ENCODE measurements at places on chromosomes 2 and 18.
A peak's percentile ranks its signal among the peaks of the same experiment; 100 is the strongest.

GRCh38 chr2:127535422-127535901 lies at the start of gene MYO7B:
Gene MYO7B (plus strand): TSS chr2:127535683. CDS start chr2:127559723, 24,040 bp downstream.
- no peak for DNase-seq

DNA sequence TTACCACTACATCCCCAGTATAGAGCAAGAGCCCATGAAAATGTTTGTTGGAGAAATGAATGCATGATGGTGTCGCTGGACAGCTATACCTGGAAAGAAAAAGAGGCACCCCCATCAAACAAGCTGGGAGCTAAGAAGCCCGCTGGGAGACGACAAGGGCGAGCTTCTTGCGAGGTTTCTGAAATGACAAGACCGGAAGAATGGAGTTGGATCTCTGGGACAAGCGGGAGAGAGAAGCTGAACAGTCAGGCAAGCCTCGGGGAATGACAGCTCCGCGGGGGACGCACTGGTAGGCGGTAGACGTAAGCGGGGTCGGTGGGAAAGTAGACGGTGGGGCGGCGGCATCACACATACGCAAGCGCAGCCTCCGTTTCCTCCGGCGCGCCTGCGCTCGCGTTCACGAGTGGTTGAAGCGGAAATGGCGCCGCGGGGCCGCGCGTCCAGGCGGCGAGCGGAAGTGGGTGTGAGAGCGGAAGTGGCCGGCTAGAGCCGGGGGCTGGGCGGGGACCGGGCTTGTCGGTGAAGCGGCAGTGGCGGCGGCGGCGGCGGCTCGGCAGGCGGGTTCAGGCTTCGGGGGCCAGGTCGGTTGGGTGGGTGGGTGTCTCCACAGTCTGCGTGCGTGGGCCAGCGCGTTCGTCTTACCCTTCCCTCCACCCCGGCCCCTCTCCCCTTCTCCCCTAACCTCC lies at the start of gene ARPC2:
TSS of gene ARPC2 (plus strand) at position 516 of the 686 bp plus-strand sequence. CDS start 282 bp downstream, outside the sequence.
- peak; percentile 88 for DNase-seq

GRCh38 chr18:49304751-49305150 lies 155.7 kb downstream of the DYM start:
- DNase-seq: no peak

GRCh38 chr2:65464604-65465003 lies 32.2 kb upstream of the SPRED2 start:
- no peak for DNase-seq

GRCh38 chr2:186946896-186947467 lies 98.0 kb upstream of the ZSWIM2 start:
- no peak for DNase-seq
